ENCODE measurements at places on chromosomes 6 and 20. TPM values are rescaled to one million over a fixed set of nuclear protein-coding genes. Genes with fewer than 3 reads are reported as not detected.

GRCh38 chr20:13517831-13518230, 120.9 kb downstream of the TASP1 start:
- H3K4me1 ChIP-seq = peaks cover 2% of the 10 kb centered on the region
- no peaks in the 10 kb centered on the region for H3K27me3 ChIP-seq
- DNase-seq = no peak
- peaks cover 26% of the 10 kb centered on the region for H3K36me3 ChIP-seq
- H3K27ac ChIP-seq = no peak overlapping the region
- no peak overlapping the region for H3K4me3 ChIP-seq

- no peaks in the 10 kb centered on the region for H3K27me3 ChIP-seq
- DNase-seq = no peak
- no peak overlapping the region for H3K4me3 ChIP-seq
- H3K4me1 ChIP-seq = peaks cover 58% of the 10 kb centered on the region
- peaks cover 35% of the 10 kb centered on the region for H3K36me3 ChIP-seq
Observed at GRCh38 chr6:85673198-85674139, 30.8 kb upstream of the SYNCRIP start.

- H3K4me3 ChIP-seq = peak overlapping the region; percentile 92
- peaks cover 71% of the 10 kb centered on the region for H3K4me1 ChIP-seq
- peaks cover 9% of the 10 kb centered on the region for H3K36me3 ChIP-seq
- H3K27ac ChIP-seq = peak overlapping the region; percentile 98
- no peak for DNase-seq
- no peaks in the 10 kb centered on the region for H3K27me3 ChIP-seq
Observed at GRCh38 chr6:154230393-154230792, 126.2 kb downstream of the IPCEF1 start.

DNA sequence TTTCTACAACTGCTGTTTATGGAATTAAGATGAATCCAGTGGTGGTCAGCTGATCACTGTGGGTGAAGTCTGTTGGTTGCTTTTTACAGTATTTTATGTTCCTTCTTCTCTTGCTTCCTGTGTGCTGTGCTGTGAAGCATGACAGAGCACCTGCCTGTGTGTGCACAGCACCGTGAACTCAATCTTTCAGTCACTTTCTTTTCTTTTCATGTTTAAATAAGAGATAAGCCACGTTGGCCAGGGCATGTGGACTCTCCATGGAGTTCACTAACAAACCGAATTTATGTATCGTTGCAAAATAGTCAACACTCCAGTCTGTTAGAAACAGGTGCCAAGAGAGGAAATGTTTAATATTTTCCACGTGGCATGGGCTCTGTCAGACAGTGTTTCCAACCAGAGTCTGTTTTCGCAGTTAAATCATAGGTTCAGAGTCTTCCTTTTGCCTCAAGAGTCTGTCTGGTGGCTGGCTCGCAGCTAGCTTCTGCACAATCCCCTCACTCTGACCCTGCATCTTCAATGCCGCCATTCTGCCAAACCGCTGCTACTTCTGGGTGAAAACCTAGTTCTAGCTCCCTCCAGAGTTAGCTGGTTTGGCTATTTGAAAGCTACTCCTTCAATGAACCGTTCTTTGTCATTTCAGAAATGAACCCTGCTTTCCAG, 73.2 kb downstream of the QRSL1 start:
- no peak overlapping the region for H3K4me3 ChIP-seq
- no peaks in the 10 kb centered on the region for H3K4me1 ChIP-seq
- peaks cover 36% of the 10 kb centered on the region for H3K27me3 ChIP-seq
- H3K27ac ChIP-seq = no peak overlapping the region
- H3K36me3 ChIP-seq = no peaks in the 10 kb centered on the region
- DNase-seq = no peak

DNA sequence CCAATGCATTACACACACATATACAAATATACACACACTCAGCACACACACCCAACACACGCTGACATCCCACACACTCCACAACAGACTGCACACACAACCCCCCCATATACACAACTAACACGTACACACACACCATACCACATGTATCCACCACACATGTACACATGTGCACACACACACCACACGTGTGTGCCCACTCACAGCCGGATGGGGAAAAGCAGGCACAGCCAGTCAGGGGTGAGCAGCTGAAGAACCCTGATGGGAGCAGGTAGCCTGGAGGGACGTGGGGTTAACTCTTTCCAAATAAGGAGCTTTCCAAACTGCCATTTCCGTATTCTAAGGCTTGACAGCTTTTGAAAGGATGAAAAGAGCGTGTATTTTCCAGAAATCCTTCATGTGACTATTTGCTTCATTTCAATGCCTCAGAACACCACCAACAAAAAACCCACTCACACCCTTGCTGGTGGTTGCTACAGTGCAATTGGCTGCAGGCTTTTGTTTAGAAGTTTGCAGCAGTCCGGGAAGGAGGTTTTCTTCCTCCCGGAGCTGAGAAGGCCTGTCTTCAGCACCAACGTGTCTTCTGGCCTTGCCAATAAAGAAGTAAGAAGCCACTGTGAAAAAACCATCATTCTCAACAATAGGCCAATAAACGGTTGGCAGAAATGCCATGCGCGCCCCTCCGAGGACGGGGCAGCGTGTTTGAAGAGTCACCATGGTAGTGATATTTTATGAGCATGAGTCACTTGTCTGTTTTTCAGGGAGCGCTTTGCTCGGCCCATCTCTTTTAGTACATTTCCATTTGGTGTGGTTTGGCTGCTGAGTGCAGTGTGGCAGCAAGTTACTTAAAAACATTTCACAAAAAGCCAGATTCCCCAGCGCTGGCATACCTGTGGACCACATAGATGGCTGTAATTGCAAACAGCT, 131.3 kb upstream of the GMDS start:
- H3K4me1 ChIP-seq = no peaks in the 10 kb centered on the region
- H3K27me3 ChIP-seq = no peaks in the 10 kb centered on the region
- no peak overlapping the region for H3K27ac ChIP-seq
- DNase-seq = no peak

GRCh38 chr6:57068061-57068460, 21.6 kb downstream of the KIAA1586 start:
- H3K36me3 ChIP-seq = peaks cover 10% of the 10 kb centered on the region
- no peak overlapping the region for H3K4me3 ChIP-seq
- DNase-seq = no peak
- no peaks in the 10 kb centered on the region for H3K4me1 ChIP-seq
- no peak overlapping the region for H3K27ac ChIP-seq
- H3K27me3 ChIP-seq = no peaks in the 10 kb centered on the region

Gene KIAA1755
- not detected for total RNA-seq

Gene ADAM33
- total RNA-seq = not detected

Gene TOX2
- 4.0 TPM for total RNA-seq

All from natural killer cell treated with Interleukin-12 subunit alpha and Interleukin-12 subunit beta and Interleukin-15 and Interleukin-18, amount 100 ng/mL, for 72 hours (primary cell).